Naive thymus-derived CD4-positive, alpha-beta T cell (primary cell): ENCODE measurements at places on chromosomes 1 and 21. TPM values are rescaled to one million over a fixed set of nuclear protein-coding genes. Genes with fewer than 3 reads are reported as not detected.

Gene GLMN
- total RNA-seq = 26.0 and 27.0 TPM in 2 replicates

GRCh38 chr1:176976771-176977170 lies 187.7 kb downstream of the ASTN1 start:
- DNase-seq = no peak

Gene ADCY10
- 0.66 TPM for total RNA-seq

DNA sequence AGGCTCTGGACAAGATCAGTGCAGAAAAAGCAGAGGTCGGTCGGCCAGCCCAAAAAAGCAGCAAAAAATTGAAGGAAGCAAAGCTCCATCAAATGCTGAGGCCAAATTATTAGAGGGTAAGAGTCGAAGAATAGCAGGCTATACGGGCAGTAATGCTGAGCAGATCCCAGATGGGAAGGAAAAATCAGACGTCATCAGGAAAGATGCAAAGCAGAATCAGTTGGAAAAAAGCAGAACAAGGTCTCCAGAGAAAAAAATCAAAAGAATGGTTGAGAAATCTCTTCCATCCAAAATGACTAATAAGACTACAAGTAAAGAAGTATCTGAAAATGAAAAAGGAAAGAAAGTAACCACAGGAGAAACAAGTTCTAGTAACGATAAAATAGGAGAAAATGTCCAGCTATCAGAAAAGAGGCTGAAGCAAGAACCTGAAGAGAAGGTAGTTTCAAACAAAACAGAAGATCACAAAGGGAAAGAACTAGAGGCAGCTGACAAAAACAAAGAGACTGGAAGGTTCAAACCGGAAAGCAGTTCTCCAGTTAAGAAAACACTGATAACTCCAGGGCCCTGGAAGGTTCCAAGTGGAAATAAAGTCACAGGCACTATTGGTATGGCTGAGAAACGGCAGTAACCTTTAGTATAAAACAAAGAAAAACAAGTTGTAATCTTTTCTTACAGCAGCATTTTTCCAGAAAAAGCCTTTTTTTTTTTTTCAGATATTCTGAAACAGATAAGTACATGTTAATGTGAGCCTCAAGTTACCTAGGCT lies 75.7 kb downstream of the PHTF1 start:
- no peak for DNase-seq

Gene RAD54L
- 29.9 and 31.9 TPM in 2 replicates for total RNA-seq

Gene LSS
- total RNA-seq = 41.3 and 43.9 TPM in 2 replicates

- peak; percentile 71 for DNase-seq
Observed at GRCh38 chr1:23098463-23099170, 70.0 kb downstream of the LUZP1 start.

DNA sequence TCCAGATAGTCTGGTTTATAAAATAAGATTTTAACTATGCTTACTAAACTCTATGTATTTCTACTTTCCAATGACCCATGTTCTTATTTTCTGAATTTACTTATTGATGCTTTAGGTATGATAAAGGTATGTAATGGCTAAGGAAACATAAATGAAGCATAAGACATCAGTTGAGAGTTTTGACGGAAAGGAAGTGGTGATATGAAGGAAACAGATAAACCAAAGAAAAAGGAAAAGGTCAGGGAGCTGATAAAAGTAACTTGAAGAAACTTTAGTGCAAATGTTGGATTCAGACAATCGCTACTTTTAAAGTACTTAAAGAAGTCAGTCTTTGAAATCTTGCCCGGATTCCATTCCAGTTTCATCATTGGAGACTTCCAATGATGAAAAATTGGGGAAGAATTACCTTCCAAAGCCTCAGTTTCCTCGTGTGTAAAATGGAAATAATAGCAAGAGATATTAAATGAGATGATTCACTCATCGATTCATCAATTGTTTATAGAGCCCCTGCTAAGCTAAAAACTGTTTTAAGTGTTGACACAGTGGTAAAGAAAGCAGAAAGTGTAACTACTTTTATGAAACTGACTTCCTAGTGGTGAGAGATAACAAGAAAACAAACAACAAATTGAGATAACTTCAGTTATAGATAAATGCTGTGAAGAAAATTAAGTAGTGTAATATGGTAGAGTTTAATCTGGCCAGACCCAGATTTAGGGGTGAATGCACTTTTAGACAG lies 10.6 kb downstream of the PTPRC start:
- DNase-seq = no peak

Gene CACHD1
- 9.0 TPM for total RNA-seq

DNA sequence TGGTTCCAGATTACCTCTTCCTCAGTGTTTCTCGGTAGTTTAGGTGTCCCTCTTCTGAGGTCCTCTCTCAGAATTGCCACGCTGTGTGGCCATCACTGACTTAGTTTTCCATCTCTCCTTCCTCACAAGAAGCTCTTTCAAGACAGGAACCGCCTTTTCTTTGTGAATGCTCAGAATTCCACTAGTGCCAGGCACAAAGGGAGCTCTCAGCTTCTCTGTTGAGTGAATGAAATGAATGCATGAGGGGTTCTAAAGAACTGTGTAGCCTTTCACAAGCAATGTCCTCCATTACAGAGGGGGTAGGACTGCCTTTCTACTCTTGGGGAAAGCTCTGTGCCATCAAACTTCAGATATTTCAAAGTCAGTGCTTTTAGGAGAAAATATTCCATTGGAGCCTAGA lies 546.8 kb downstream of the RWDD3 start:
- no peak for DNase-seq

- DNase-seq = no peak
Observed at GRCh38 chr1:221644145-221644448, 97.8 kb downstream of the DUSP10 start.

DNA sequence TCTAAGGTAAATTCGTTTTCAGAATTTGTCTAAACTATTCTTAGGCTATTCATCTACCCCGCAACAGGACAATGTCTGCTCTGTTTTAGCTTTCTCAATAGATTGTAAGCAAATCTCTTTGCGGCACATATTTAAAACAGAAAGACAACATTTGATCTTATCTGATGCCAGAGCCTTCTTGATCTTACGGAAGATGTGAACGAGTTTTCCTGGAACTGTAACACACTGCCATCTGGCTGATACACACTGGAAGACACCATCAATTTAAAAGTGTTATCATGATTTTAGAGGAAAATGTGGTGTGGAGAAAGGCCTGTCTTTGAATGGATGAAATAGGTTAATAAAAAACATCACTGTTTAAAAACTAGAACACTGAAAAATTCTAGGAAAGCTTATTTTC lies 36.1 kb downstream of the COA6 start:
- DNase-seq = peak; percentile 80

GRCh38 chr1:30508611-30509010 lies 214.8 kb downstream of the MATN1 start:
- no peak for DNase-seq

DNA sequence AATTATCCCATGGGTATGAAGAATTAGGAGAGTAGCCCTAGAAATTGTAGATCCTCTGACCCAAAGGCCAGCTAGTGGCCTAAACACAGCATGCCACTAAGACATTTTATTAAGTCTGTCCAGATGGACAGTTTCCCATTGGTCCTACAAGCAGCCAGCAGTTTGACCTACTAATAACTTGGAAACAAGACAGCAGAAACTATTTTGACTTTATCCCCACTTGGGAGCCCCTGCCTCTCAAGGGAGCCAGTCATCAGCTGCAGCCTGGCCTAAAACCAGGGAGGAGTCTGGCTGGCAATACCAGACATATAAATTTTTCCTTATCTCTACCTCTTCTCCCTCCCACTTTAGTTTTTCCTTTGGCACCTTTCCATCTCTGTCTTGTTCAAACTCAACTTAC lies 222.6 kb upstream of the KCTD3 start:
- DNase-seq = no peak

Gene SEMA4A
- total RNA-seq = 2.1 and 3.8 TPM in 2 replicates

Gene GUCA2A
- not detected for total RNA-seq

Gene DENND2C
- 0.05 and 0.27 TPM in 2 replicates for total RNA-seq

Gene LCE2A
- total RNA-seq = not detected

Gene CTSS
- total RNA-seq = 106 TPM

Gene DPH2
- 33.2 TPM for total RNA-seq

GRCh38 chr1:33329600-33330305 lies 8.9 kb upstream of the A3GALT2 start:
- no peak for DNase-seq

Gene MCOLN3
- total RNA-seq = 11.1 and 11.5 TPM in 2 replicates

Gene CRB1
- total RNA-seq = 0.65 TPM

GRCh38 chr1:47755101-47755990 lies 241.8 kb downstream of the TRABD2B start:
- peak; percentile 23 for DNase-seq

DNA sequence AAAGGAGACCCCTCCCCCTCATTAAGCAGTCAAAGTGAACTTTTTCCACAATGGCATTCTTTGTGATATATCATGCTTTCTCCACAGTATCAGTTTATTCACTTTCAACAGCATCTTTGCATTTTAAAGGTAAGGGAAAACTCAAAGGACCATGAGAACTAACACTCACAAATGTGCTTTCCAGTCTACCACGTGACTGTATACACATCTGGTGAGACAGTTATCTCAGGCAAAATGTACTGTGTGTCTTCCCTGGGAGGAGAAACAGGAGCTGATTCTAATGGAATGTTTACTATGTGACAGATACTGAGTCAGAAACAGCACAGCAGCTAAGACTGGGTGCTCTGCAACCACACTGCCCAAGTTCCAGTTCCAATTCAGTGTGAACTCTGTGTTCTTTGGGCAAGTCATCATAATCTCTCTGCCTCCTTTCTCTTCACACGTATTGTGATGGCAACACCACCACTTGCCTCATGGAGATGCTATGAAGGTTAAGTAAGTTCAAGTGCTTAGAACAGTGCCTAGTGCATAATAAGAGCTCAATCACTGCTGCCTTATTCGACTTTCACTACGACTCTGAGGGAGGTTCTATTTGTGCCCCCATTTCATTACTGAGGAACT lies 79.0 kb downstream of the SLC45A1 start:
- DNase-seq = no peak

Gene CCDC27
- not detected in 2 replicates for total RNA-seq

Gene SPRR5
- total RNA-seq = not detected

Gene LRRC38
- total RNA-seq = not detected

Gene OR2T6
- not detected in 2 replicates for total RNA-seq

Gene TMEM125
- total RNA-seq = not detected

DNA sequence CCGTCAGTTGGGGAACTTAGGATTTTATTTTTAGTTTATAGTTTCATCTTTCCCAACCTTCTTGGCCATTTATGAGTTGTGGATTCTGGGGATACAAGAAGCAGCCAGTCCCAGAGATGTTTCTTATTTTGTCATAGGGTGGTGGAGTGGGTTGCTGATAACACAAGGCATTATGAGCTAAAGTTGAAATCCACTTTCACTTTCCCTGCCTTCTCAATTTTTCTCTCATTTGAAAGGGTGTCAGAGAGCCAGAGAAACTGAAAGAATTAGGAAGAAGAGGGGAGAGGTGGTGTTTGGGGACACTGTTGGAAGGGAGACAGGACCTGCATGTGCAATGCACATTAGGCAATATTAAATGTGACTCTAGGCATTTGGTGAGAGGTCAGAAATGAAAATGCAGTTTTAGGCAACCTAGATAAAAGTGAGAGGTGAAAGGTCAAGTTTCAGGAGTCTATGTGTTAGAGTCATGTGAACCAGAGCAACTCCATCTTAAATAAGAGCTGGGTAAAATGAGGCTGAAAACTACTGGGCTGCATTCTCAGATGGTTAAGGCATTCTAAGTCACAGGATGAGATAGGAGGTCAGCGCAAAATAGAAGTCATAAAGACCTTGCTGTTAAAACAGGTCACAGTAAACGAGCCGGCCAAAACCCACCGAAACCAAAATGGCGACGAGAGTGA lies 71.1 kb upstream of the F3 start:
- DNase-seq = no peak

- no peak for DNase-seq
Observed at GRCh38 chr1:224321706-224322105, 8.3 kb downstream of the NVL start.

Gene LEMD1
- not detected for total RNA-seq

GRCh38 chr1:65963156-65963888 lies 170.6 kb downstream of the PDE4B start:
- DNase-seq = no peak

DNA sequence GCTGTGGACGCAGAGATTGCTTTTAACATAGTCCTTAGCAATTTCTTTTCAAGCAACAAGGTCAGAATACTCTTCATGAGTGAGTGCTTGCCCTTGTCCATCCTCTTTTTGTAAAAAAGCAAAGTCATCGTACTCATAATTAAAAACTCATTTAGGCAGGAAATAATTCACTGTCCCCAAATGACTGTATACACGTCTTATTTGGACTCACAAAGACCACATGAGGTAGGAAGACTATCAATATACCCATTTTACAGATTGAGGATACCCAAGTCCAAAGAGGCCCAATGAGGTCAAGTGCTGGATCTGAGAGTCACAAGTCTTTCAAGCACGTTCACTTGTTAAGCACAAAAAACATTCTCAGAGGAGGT lies 13.2 kb downstream of the ITPKB start:
- no peak for DNase-seq

DNA sequence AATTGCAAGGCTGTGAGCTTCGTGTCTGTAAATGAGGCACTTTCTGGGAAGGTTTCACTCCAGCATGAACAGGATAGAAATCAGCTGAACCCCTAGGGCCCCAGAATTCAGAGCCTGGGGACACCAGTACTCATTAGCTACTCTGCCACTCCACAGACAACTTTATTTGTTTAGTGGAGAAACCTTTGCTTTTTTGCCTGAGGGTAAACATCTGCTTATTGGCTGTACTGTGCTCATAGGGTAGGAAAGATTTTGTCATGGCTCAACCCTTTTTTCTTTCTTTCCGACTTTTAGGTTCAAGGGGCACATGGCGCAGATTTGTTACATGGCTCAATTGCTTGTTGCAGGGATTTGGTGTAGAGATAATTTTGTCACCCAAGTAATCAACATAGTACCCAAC lies 138.4 kb upstream of the BACE2 start:
- DNase-seq = no peak

GRCh38 chr1:4119516-4120220 lies 219.6 kb upstream of the C1orf174 start:
- no peak for DNase-seq

DNA sequence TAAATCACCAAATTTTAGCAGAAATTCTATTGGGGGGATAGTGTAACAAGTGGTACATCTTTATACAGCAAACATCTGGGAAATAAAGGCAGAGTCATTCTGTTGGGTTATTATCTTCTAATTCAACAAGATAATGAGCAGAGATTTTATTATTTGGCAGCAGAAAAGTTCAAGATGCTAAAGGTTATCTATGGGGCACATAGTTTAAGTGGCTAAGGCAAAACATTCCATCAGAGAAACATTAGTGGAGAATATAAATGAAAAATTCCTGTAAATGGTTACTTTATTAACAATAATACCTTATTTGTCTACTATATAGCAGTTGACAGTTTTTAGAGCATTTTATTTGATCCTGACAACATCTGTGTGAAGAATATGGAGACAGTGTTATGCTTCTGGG lies 815.7 kb downstream of the NCAM2 start:
- no peak for DNase-seq

- no peak for DNase-seq
Observed at GRCh38 chr1:37123276-37124115, 89.2 kb upstream of the GRIK3 start.
